ENCODE measurements at places on chromosomes 6 and 20. TPM values are rescaled to one million over a fixed set of nuclear protein-coding genes. Genes with fewer than 3 reads are reported as not detected.

Gene OR2B6
- total RNA-seq, result not detected

Gene RAMACL
- not detected for total RNA-seq

Gene NRM
- 7.2 TPM for total RNA-seq

Gene RHAG
- total RNA-seq, result not detected

Gene SYCP2
- total RNA-seq, result not detected

Gene CALHM4
- total RNA-seq, result not detected

Gene SIRPB2
- total RNA-seq, result not detected

Gene WFDC2
- total RNA-seq, result not detected

Gene FNDC1
- not detected for total RNA-seq

Data from myometrial cell (primary cell).